NCI-H69 (cell line): ENCODE measurements at places on chromosomes 3 and 15.

GRCh38 chr15:71545223-71545760 lies 265.1 kb upstream of the NR2E3 start:
- DNase-seq = no peak

DNA sequence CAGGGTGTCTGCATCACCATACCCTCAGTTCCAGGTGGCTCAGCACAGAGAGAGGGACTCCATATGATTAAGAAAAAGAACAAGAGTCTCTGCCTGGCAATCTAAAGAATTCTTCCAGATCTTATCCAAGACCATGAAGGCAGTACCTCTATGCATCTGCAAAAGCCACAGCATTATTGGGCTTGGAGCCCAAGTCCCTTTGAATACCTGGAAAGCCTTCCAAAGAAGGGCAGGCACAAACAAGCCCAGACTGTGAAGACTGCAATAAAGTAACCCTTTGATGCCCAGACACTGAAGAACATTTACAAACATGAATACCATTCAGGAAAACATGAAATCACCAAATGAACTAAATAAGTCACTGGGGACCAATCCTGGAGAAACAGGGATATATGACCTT lies 60.9 kb upstream of the DIPK2A start:
- no peak for DNase-seq

DNA sequence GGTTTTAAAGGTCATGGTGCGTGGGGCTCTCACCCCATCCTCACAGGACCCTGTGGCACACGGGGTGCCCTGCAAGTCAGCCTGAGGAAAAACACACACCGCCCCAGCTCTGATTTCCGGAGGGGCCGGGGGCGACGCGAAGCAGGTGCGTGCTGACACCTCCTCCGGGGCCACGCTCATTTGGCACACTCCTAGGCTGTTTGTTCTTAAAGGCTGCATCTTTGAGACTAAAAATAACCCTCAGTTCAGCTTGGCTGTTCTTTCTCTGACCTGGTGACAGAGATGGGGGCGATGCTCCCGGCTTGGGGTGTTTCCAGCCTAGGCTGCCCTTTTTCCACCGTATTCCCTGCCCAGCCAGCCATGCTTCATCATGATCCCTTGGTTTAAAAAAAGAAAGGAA lies 141.5 kb upstream of the TPM1 start:
- no peak for DNase-seq

GRCh38 chr3:141400073-141400971 lies 32.0 kb downstream of the ZBTB38 start:
- DNase-seq = peak; percentile 55

DNA sequence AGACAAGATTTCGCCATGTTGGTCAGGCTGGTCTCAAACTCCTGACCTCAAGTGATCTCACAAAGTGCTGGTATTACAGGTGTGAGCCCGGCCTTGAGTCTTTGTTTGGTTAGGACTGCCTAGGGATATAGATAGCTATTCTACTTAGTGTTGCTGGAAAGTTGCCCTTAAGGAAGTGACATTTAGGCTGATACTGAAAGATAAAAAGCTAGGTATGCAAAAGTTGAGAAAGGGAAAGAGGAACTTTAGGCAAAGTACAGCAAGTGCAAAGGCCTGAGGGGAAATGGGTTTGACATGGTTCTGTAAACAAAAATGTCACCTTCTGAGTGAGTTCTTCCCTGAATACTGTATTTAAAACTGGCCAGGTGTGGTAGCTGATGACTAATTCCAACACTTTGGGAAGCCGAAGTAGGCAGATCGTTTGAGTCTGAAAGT lies 111.5 kb downstream of the ZNF609 start:
- DNase-seq = no peak

DNA sequence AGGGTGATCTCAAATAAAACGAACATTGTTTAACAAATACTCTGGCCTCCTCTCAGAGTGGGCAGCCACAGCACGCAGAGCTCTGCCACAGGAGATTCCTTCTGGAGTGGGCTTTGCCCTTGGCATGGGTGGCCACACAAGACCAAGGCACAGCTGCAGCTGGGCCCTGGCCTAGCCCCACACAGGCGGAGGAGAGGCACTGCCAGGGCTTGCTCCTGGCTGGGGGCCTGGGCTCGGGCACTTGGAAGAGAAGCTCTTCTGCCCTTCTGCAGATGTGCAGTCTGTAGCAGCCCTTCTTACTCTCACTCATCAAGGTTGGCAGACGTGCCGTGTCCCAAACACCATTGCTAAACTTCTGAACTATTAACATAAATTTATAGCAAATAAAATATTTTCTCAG lies 67.2 kb downstream of the CRTC3 start:
- no peak for DNase-seq

DNA sequence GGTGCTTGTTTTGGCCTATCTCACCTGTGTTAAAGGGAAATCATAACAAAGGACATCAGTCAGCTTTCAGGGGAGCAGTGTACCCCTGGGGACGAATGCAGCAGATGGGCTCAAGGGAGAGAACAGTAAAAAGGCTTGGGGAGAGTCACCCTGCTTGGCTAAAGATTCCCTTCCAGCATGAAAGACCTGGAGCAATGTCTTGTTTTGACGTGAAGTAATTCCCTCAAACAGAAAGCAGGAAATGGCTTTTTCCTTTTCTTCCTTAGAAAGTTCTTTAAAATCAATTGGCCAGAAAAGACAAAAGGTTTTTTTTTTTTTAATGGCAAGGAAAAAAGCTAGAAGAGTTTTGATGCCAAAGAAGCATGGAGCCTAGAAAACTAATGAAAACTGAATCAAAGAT lies 56.5 kb upstream of the PARL start:
- DNase-seq = no peak

DNA sequence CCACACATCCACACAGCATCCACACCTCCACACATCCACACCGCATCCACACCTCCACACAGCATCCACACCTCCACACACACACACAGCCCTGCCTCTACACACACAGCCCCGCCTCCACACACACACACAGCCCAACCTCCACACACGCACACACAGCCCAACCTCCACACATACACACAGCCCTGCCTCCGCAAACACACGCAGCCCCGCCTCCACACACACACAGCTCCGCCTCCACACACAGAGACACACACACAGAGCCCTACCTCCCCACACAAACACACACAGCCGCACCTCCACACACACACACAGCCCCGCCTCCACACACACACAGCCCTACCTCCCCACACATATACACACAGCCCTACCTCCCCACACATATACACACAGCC lies 4.7 kb downstream of the MESP1 start:
- DNase-seq = no peak

DNA sequence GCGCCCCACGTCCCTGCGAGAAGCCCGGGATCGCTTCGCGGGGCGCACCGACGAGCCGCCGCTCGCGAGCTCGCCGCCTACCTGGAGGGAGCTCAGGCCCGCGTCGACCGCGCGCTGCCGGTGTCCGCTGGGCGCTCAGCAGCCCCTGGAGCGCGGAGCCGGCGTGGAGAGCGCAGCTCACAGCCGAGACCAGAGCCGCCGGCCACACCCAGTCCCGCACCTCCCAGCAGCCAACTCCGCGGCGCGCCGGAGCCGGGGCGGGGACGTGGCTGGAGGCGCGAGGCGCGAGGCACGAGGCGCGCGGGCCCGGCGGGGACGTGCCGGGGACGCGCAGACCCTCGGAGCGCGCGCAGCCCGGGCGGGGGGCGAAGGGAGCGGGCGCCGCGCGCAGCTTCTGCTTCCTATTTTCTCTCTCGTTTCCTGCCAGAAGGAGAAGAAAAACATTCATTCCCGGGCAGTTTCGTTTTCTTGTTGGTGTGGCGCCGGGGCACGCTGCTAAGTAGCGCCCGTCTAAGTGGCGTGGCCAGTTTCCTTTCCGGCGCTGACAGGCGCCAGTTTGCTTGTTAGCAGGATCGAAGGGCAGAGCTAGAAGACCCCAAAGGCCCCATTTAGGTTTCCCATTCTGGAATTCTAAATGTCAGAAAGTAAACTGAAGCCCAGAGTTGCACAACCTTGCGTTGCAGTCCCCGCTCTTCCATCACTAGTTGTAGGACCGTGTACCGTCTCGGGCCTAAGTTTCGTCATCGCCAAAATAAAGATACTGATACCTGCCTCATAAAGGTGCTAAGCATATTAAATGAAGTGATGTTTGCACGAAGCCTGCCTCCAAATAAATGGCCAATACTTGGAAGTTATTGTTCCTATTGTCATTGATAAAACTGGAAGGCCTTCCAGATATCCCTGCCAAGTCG lies at the start of gene GNB4:
GNB4 (minus strand) TSS at position 206 of the 911 bp plus-strand sequence. CDS start 25,270 bp downstream, outside the sequence.
- peak; percentile 97 for DNase-seq

DNA sequence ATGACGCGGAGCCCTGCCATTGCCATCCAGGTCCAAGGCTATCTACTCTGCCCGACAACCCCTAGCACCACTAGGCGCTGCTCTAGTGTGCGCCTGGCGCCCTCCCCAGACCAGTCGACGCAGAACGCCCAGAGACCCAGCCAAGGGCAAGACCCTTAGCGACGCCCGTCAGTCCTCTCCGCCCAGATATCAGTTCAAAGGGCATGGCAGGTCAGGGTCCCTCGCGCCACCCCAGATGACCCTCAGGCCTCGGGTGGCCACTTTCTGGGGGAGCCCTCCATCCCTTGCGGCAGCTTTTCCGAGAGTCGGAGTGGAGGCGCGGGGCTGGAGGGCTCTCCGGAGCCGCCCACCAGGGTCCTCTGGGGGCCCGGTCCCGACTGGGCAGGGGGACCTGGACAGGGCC lies 371 bp upstream of the CLSTN2 start:
- peak; percentile 79 for DNase-seq

DNA sequence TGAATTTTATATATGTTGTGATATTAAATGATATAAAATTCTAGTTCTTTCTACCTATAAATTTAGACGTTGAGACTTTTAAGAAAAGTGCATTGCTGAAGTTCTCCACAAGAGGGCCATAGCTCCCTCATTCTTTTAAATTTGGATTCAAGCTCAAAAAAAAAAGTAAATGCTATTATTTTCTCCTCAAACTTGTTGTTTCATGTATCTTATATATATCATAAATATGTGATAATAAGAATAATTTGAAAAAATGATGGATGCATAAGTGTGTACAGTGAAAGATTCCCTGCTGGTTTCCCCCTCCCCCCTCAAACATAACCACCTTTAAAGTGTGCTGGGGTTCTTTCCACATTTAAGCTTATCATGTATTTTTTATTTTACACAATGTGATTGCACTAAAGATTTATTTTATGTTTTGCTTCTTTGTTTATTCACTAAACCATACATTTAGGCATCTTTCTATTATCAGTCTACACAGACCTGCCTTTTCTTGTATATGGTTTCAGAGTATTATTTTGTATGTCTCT lies 769.4 kb upstream of the GOLIM4 start:
- DNase-seq = peak; percentile 48

DNA sequence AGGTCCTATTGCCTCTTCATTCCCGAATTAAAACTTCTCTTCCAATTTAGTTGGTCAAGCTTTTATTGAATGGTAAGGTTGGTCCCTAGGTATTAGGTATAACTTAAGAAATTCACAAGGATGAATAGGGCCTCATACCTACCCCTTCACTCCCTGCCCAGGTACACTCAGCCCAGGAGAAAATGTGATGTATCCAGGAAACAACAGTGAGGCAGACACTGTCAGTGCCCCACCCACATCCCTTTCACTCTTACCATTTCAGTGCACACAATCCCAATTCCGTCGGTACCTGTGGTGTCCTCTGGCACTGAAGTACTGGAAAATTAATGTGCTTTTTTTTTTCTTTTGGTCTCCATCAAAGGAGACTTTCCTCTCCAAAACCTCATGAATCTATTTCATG lies 10.5 kb upstream of the C3orf49 start:
- no peak for DNase-seq

GRCh38 chr3:10609134-10609533 lies 103.7 kb upstream of the ATP2B2 start:
- DNase-seq = no peak

- DNase-seq = no peak
Measured at GRCh38 chr3:133855002-133855370, 40.7 kb downstream of the RAB6B start.

DNA sequence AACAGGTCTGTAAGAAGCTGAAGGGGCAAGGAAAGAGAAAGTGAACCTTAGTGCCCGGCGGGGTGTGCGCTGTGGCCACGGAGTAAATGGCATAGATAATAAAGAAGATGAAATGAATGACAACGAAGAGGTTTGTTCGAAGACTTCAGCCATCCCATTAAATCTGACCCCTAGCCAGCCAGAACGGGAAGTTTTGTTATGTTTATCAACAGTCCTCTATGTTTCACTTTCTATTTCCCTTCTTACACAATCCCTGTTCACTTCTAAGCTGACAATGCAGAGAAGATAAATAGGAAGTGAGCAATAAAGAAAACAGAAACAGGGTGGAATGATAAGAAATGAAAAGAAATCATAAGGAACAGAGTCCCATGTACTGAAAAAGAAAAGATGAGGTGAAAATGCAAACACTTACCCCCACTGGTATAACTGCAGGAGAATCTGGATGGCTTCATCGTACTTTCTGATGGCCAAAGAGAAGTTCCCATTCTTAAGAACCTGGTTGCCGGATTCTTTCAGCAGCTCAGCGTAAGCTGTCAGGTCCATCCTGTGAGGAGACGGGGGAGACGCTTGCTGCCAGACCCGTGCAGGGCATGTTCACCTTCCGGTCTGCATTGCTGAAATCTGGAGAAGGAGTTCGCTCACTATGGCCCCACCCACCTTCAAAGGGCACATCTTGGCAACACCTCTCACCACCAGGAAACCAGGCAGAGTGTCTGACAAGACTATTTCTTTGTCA lies 36.8 kb downstream of the TRANK1 start:
- DNase-seq = no peak

DNA sequence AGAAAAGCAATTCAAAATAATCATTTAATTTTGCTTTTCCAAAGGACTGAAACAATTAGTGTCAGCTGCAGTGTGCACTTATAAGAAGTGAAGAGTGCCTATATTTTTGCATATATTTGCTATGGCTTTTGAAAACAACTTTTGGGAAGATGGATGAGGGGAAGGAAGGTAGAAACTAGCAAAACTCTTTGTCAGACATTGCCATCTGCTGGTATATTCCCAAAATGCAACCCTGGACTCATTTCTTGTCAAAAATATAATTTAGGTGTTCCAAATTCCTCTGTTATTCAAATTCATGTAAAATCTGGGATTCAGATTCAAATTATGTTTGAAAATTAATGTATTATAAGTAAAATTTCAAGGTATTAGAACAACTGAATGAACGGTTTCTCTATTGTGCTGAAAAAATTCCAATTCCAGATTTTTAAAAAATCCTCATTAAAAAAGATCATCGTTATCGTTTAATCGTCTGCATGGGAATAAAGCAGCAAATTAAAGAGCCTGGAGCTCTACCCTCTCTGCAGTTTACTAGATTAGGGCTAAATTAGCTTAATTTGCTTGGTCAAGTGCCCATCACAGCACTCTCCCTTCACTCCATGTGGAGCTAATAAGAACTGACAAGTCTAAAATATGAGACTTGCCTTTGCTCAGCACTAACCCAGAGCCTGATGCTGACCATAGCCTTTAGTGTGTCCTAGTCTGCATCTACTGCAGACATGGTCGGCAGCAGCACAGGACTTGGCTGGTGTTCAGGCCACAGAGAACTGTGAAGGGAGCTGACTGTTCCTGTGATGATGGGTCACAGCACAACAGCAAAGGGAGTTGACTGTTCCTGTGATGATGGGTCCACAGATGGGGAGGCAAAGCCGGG lies 67.9 kb upstream of the MITF start:
- peak; percentile 7 for DNase-seq
